GM06990 (cell line): ENCODE measurements at places on chromosomes 4 and X.

- DNase-seq: peak; percentile 19
These were observed 18.9 kb downstream of the TSPAN5 start for GRCh38 chr4:98639523-98639922.

DNA sequence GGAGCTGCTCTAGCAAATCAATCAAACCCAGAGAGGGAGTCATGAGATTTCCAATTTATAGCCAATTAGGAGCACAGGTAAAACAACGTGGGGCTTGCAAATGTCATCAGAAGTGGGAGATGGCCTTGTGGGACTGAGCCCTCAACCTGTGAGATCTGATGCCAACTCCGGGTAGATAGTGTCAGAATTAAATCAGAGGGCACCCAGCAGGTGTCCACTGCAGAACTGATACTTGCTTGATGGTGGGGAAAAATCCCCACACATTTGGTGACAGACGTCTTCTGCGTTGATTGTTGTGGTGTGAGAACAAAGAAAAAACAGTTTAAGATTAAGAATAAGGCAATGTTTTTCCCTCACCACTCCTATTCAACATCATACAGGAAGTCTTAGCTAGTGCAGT lies 1402.8 kb downstream of the RAPGEF2 start:
- DNase-seq: no peak

DNA sequence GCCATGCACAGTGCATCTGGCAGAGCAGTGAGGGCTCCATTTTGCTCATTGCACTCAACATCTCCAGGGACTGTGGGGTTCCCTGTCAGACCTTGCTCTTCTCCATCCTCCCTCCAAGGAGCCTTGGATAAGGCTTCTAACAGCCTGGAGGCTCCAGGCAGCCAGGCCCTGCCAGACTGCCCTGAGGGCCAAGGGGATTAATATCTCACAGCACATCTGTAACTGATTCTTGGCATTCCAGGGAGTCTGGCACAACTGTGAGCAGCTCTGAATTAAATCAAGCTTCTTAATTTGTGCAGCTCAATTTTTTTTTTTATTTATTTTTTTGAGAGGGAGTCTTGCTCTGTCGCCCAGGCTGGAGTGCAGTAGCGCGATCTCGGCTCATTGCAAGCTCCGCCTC lies 224.5 kb upstream of the PGRMC2 start:
- DNase-seq: no peak

GRCh38 chr4:48979914-48980579 lies 6.0 kb upstream of the CWH43 start:
- DNase-seq: no peak

DNA sequence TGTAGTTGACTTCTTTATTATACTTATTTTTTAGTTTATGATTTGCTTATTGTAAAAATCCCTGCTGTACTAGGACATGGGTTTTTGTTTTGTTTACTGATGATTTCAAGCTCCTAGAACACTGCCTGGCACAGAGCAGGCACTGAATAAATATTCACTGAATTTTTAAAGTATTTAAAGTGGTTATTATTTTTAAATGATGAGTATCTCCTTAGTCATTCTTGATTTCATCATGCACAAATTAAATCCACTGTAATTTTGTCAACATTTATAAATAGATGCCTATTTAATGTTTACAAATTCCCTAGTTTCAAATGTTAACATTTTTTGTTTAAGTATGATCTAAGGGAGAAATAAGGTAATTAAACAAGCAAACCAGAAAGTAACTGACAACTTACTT lies 367.9 kb upstream of the SLIT2 start:
- DNase-seq: no peak

DNA sequence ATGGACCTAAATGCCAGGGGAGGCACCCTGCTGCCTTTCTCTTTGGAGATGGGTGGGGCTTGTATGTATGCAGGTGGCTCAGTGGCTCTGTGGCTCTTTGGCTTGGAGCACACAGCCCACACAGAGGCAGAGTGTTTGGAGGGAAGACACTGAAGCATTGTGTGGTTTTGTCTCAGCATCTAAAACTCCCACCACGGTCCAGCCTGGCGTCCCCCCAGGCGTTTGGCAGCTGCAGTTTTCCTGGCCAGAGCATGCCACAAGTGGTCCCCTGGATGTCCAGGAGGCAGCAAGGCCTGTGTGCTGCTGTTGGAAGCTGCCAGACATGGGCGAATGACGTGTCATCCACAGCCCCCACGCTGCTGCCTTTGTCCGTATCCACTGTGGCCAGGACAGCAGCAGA lies 32.2 kb upstream of the PSAPL1 start:
- no peak for DNase-seq

DNA sequence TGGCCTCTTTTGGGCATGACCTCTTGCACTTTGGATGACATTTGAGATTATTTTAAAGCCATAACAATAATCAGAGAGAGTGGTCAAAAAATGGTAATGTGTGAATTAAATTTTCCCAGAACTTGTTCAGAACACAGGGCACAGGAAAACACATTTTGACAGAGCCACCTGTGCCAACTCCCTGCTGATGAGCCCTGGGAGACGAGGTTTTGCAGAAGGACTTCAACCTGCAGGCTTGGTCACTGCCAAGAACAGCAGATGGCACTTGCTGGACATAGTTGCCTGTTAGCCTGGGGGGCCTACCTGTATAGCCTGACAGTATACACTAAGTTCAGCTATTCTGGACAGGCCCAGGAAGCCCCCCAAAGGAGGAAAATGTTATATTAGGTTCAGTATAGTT lies 277.8 kb upstream of the EMCN start:
- DNase-seq: no peak

DNA sequence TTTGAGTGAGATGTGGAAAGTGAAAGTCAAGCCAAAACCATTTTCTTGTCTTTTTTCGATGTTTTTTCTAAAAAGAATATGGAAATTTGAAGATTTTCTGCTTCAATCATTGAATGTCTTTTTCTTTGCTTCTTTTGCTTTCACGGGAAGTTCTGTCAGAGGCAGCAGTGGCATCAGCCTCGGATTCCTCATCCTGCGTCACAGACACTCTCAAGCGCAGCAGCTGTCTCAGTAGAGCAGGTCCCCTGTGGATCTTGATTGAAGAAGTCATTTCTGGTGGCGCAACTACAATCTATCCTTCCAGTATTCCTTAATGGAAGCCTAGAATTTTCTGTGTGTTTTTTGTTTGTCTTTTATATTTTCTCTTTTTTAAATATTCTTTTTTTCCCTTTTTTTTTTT lies 52.7 kb upstream of the NEIL3 start:
- DNase-seq: no peak

DNA sequence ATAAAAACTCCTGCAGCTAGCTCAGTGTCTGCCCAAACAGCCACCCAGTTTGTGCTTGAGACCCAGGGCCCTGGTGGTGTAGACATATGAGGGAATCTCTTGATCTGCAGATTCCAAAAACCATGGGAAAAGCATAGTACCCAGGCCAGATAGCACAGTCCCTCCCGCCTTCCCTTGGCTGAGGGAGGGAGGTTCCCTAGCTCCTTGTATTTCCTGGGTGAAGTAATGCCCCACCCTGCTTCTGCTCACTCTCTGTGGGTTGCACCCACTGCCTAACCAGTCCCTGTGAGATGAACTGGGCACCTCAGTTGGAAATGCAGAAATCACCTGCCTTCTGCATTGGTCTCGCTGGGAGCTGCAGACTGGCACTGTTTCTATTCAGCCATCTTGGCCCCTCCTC lies 54.6 kb downstream of the USP26 start:
- DNase-seq: no peak

DNA sequence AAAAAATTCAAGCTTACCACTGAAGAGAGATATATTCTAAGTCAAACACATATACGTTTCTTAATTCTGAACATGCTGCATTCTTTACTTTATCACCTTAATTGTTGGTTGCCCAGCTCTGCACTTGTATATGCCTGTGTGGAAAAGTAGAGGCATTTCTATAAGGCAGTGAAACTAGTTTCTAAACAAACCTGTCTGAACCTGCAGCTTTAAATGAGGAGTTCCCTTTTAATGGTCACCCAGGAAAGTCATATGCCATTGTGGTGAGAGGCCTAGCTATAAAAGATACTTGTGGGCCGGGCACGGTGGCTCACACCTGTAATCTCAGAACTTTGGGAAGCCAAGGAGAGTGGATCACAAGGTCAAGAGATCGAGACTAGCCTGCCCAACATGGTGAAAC lies 147.4 kb upstream of the RXFP1 start:
- no peak for DNase-seq

DNA sequence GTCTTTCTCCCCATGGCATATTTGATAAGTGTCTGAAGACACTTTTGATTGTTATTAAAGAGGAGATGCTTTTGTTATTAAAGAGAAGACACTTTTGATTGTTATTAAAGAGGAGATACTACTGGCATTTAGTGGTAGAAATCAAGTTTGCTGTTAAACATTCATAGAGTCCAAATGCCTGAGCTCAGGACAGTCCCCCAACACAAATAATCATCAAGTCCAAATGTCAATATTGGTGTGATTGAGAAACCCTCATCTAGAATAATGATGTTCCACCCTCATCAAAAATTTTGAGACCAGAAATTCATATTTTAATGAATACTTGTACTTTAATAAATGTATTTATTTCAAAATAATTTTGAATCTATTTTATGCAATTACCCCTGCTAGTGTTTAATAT lies 1412.9 kb upstream of the PCDH7 start:
- no peak for DNase-seq

GRCh38 chr4:166228112-166228511 lies 355.1 kb downstream of the TLL1 start:
- no peak for DNase-seq

DNA sequence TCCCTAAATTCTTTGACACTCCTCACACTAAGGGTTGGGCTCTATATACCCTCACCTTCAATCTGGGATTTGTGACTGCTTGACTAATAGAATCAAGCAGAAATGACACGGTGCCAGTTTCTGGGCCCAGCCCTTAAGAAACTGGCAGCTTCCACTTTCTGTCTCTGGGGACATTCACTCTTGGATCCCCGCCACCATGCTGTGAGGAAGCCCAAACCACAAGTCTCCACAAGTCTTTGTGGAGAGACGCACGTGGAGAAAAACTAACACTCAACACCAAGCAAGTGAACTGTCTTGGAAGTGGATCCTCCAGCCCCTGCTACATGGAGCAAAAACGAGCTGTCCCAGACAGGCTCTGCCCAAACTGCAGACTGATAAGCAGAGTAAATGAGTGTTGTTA lies 1.1 kb upstream of the EDNRA start:
- DNase-seq: no peak

- DNase-seq: no peak
These were observed 9.8 kb downstream of the GUCY1A1 start for GRCh38 chr4:155676430-155676825.

DNA sequence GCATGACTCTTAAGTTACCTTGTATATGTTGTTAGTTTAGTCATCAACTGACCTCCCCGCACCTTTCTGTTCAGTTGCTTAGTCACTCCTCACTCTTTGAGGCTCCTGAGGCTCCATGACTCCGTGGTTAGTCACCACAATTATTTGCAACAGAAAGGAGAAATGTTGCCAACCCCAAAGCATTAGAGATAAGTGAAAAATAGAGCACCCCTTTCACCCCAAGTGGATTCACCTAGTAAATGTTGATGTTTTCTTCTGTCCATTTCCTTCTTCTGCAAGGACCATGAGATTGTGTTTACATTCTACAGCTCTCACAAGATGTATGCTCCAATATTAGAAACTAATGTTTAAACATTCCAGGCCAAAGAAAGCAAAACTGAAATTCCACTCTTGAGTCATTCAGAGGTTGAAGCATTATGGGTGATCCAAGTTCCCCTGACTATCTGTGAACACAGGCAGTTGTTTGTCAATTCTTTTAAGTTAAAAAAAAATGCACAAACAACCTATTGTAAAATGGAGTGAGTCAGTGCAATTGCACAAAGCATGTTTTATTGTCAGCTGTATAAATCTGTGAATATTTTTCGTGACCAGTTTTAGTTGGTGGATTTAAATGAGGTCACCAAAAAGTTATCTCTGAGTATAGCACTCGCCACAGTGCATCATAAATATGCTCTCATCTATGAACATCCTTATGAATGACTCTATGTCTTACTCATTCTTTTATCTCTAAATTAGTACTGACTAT lies 552.4 kb upstream of the MAGEB2 start:
- no peak for DNase-seq

DNA sequence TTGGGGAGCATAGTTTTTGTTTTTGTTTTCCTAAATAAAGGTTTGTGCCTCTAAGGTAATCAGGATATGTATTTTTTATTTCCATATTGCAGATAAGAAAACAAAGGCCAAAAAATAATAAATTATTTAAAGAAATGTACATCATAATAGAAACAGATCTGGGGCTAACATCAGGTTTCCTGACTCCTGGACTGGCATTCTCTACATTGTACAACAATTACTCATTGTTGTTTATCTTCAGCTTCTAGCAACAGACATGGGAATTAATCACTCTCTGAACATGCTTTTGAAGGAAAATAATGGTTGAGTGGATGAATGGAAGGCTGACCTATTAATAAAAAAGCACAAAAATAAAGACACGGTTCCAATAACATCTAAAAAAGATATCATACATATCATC lies 146.2 kb downstream of the KCNIP4 start:
- DNase-seq: no peak

GRCh38 chr4:11512871-11513270 lies 84.2 kb upstream of the HS3ST1 start:
- no peak for DNase-seq

- no peak for DNase-seq
These were observed 214.3 kb upstream of the PPARGC1A start for GRCh38 chr4:24104158-24104565.

DNA sequence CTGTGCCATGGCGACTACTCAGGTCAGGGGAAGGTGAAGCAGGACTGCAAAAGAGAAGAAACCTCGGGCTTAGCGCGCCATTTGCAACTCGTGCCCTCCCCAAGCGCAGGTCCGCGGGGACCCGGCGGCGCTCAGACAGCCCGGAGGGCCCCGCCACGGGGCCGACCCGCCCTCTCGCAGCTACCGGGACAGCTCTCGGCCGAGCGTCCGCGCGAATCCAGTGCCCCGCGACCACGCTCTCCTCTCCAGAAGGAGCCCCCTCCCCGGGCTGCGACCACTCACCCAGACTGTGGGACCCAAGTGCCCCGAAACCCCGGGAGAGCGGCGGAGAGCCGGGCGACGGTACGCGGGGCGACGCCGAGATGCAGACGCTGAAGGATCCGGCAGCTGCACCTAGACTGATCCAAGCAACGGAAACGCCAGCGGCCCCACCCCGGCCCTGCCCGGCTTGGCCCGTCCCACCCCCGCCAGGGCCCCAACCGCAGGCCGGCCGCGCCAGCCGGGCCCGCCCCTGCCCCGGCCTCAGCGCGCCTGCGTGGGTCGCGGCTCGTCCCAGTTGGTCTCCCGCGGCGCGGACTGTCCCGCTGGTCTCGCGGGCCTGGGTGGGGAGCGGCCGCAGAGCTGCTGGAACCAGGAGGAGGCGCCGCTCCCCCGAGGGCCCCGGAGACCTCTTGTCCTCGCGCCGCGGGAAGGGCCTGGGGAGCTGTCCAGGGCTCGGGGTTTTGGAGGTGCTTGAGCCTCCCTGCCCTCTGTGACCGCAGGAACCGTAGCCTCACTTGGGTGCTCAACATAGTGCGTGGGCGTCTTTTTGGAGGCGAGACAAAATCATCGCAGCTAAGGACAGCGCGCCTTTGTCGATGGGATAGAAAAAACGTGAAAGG lies at the start of gene ANXA5:
Gene ANXA5 (minus strand): TSS at position 400 of the 881 bp plus-strand sequence. CDS start 391 bp downstream, at position 9.
- peak; percentile 91 for DNase-seq
